ENCODE measurements at places on chromosomes 6 and 20.

- no peaks in the 10 kb centered on the region for H3K4me1 ChIP-seq
- H3K4me3 ChIP-seq, result no peak overlapping the region
- H3K27ac ChIP-seq, result no peak overlapping the region
Observed at GRCh38 chr20:23943304-23943703, 45.3 kb downstream of the GGTLC1 start.

DNA sequence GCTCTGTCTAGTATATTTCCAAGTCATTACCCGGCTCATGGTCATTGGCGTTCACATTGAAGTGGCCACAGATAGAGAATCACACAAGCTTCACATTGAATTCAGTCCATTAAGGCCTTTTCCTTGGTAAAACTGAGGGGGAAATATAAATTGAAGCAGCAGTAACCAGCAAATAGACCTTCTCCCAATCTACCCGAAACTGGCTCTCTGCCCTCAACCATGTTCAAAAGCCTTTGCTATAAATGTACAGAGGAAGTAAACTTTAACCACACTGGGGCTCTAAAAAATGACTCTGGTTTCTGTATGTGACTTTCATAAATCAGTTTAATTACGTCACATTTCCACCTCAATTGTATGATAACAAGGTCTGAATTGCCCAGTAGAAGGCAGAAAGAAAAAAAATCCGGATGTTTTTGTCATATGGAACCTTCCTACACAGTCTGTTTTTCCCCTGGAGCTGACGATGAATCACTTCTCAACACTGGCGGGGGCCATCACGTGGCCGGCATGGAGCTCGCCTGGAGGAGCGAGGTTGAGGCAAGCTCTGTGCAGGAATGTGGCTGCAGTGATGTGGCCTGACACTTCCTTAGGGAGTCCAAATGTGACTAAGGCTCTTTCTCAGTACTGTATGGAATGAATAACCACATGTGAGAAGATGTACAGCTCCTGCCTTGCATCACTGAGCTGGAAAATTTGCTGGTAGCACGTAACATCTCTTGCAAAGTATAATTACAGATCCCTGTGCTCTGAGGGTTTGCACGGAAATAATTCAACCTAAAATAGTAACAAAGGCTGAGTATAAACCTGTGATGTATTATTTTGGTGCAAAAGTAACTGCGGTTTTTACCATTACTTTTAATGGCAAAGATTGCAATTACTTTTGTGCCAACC is 58.6 kb upstream of the SNX9 start:
- H3K4me3 ChIP-seq, result no peak overlapping the region
- peaks cover 49% of the 10 kb centered on the region for H3K4me1 ChIP-seq
- H3K27ac ChIP-seq, result peak overlapping the region; percentile 51
- no peaks in the 10 kb centered on the region for H3K27me3 ChIP-seq
- no peaks in the 10 kb centered on the region for H3K36me3 ChIP-seq

DNA sequence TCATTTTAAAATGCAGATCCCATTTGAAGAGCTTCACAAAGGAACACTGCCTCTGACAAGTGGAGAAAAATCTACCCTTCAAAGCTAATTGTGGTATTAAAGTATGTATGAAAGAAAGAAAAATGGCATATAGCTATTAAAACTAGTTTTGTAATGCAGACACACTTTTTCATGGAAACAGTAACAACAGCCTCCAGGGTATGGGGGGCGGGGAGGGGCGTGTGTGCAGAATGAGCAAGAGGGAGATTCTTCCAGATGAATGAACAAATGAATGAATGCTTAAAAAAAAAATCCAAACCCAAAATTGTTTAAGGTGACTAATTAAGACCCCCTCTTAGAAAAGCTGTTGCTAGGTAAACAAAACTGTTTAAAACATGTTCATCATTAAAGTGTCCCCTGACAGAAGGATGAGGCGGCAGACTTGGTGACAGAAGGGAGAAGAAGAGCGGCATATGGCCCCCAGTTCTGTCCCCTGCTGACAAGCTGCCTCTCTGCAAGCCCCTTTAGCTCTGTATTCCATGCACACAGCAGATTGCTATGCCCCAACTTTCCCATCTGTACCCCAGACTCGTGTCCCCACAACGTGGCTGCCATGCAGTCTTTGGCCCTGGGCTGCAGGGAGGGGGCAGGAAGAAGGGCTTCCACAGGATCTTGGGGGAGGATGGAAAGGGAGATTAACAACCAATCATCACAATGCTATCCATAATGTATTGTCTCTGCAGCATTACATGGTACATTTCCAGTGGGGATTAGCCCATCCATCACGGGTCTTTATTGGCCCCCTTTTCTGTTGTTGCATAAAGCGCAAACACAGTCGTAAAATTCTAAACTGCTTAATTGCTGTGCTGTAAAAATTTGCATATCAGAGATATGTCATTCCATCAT is 108.4 kb upstream of the OLIG3 start:
- H3K36me3 ChIP-seq, result no peaks in the 10 kb centered on the region
- H3K27me3 ChIP-seq, result peaks cover 31% of the 10 kb centered on the region
- no peak overlapping the region for H3K27ac ChIP-seq
- no peaks in the 10 kb centered on the region for H3K4me1 ChIP-seq

DNA sequence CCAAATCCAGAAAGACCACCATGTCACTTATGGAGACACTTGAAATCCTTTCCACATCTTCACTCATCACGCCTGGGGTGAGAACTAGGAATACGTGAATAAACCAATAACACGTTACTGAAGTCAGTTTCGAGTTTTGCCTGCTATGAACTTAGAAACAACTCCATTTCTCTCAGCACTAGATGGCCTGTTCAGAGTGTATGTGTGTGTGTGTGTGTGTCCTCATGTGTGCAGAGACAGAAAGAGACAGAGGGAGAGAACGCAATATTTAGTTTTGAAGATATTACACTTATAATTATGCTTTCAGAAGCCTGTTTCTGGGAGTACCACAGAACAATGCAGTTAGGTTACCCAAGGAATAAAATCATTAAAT is 81.2 kb upstream of the CCN6 start:
- H3K4me1 ChIP-seq, result no peaks in the 10 kb centered on the region
- no peak overlapping the region for H3K4me3 ChIP-seq
- H3K27ac ChIP-seq, result no peak overlapping the region
- no peaks in the 10 kb centered on the region for H3K36me3 ChIP-seq
- no peak for DNase-seq
- no peaks in the 10 kb centered on the region for H3K27me3 ChIP-seq

Measured in adrenal gland (tissue), 19 donors.